ENCODE measurements at places on chromosomes 1 and 21.

DNA sequence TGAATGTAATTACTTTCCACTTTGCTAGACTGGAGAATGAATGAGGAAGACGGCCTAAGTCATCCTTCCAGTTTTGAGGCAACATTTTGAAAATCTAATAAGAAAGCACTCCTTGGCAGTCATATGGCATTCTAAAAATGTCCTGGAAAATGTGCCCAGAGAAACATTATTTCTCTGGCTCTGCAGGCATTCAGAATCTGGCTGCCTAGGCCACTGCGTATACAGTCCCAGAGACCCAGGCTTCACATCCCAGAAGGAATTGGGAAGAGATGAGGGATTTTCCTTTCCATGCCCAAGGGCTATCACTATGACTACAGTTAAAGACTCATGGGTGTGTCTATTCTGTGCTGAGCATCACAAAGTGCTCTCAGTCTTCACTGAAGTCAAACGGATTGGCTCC, 92.9 kb downstream of the BEND5 start:
- DNase-seq, result no peak

- peak; percentile 57 for DNase-seq
These were observed 13.7 kb downstream of the ZBTB7B start for GRCh38 chr1:155016231-155016831.

DNA sequence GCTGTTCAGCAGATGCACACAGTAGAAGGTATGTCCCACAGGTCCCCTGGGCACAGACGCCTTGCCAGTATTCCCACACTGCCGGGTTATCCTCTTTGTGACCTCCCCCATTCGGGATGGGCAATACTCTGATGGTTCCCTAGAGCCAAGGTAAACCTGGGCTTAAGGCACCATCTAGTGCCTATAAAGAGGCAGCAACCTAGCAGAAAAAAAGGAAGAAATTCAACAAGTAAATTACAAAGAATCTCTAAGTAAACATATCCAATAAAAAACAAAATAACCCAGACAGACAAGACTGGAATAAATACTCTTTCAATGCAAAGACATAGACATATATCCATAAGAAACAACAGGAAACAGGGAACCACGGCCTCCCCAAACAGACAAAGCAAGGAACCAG, 39.4 kb downstream of the HSF2BP start:
- no peak for DNase-seq

DNA sequence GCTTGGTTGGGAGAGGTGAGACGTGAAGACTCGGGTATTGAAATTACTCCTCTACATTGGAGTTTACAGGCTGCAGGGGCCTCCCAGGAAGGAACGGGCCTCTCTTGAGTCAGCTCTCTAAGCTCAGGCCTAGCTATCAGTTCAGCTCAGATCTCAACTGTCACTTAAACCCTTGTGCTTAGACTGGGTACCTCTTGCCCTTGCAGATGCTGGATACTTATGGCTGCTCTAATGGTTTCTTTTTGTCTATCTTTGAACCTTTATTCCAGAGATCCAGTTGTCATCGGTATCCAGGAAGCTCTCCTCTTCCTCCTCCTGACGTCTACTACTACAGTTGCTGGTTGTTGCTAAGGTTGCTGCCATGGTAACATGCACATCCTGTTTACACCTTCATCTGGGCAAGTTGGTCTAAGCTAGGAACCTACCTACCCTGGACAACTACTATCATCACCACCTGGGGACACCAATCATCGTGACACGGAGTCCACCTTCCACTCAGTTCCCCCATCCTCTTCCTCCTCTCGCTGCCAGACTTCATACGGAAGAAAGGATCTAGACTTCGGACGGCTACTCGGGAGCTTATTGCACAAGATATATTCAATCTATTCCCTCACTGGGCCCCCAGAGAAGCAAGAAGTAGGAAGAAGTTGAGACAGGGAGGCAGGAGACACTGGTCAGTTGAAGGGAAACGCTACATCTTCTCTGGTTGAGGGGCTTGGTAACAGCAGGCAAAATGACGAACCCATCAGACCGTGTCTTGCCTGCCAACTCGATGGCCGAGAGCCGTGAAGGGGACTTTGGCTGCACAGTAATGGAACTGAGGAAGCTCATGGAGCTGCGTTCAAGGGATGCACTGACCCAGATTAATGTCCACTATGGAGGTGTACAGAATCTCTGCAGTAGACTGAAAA, 56.1 kb downstream of the ATP2B4 start:
- no peak for DNase-seq

- DNase-seq, result no peak
These were observed 16.1 kb downstream of the FCRL1 start for GRCh38 chr1:157803851-157804250.

- DNase-seq, result no peak
These were observed 78.9 kb upstream of the JAK1 start for GRCh38 chr1:65045022-65045817.

DNA sequence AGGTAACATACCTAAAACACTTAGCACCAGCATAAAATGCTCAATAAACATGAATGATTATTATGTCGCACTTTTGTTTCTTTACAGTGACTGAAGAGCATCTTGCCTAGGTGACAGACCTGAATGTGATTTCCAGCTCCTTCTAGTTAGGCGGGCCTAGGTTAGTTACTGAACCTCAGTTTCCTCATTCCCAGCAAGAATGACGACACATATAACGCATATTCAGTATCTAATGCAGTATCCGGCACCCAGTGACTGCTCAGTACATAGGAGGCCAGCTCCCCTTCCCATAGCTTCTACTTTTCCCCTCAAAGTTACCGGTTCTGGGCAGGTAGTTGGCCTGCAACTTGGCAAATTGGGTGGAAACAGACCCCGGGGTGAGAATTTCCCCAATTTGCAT, 763 bp downstream of the AUNIP start:
- DNase-seq, result no peak

DNA sequence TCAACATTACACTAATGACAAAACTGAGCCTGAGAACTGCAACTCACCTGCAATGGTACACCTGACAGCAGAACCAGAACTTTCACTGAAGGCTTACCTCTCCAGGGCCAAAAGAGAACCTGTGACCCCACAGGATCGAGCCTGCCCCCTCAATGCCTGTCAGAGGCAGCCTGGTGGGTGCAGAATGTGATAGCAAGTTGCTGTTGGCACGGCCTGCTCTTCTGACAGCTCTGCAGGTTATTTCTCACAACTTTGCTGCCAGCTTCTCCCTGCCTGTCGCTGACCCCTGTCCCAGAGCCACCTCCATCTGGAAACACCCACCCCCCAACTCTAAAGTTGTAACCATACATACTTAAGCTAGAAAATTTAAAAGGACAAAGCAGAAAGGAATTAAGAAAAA, 35.2 kb downstream of the HIVEP3 start:
- DNase-seq, result no peak

Measured in mucosa of descending colon (tissue), 3 donors.